ENCODE measurements at places on chromosomes 11 and 22. TPM values are rescaled to one million over a fixed set of nuclear protein-coding genes. Genes with fewer than 3 reads are reported as not detected.

DNA sequence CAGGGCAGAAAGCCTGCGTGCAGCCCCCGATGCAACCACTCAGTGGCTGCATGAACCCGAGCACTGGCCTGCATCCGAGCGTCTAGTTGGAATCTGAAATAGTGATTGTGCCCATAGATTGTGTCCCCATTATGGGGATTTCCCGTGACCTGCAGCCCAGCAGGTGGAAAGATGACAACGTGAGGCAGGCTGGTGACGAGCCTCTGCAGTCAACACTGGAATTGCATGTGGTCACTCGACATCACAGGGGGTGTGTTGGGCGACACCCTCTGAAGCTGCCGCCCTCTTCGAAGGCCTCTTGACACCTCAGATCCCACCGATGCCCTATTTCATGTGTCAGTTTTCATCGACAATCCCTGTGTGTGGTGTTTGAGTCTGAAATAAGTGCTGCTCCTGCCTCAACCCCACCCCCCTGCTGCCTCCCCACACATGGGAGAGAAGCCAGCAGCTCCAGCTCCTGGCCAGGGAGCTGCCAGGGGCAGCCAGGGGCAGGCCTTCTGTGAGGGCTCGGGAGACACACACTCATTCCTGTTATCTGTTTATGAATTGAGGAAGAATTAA is 172.0 kb upstream of the B3GAT1 start:
- DNase-seq = peak; percentile 9

DNA sequence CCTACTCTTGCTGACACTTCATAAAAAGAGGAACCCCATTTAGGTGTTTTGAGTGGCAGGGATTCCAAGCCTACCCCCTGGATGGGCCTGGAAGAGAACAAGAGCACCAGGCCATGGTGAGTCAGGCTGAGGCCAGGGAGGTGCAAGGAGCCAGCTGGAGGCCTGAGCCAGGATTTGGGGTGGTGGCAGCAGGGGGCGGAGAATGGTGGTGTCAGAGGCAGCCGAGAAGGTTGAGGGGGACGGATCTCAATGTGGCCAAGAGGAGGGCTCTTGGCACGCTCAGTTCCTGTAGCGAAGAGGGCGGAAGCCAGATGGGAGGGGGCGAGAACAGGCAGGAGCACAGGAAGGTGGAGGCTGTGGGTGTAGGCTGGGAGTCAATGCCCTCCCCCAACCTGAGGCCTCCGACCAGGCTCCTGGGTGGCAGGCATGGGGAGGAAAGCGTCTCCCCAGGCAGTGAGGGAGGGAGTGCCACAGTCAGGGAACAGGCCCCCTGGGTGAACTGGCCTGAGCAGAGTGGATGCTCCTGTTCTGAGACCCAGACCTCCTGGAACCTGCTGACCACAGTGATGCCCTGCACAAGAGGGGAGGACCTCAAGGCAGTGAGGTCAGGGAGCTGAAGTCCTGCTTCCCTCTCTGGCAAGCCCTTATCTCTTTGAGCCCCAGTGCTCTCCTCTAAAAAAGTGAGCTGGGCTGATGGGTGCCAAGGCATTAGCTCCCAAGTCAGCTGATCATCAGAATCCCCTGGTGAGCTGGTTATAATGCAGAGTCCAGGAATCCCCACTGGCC is 13.9 kb downstream of the RTN4RL2 start:
- DNase-seq = peak; percentile 70

DNA sequence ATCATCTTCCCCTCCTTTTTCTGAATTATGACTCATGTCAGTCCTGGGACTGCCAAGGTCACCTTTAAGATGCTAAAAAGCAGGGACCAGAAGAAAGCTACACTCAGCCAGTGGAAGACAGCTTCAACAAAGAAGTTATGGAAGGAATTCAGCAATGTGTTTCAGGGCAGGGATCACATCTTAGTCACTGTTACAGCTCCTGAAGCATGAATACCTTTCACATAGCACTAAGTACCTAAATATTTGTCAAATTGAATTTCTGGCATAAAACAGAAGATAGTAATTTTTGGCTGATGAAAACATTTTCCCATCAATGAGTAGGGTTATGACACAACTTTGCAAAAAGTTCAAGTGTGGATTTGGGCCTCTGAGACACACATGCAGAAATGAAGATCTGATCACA is 5.2 kb downstream of the DDB1 start:
- no peak for DNase-seq

- DNase-seq = no peak
Observed at GRCh38 chr22:24053481-24054226, 42.5 kb downstream of the CABIN1 start.

GRCh38 chr11:119550053-119550752 is 127.2 kb upstream of the THY1 start:
- no peak for DNase-seq

DNA sequence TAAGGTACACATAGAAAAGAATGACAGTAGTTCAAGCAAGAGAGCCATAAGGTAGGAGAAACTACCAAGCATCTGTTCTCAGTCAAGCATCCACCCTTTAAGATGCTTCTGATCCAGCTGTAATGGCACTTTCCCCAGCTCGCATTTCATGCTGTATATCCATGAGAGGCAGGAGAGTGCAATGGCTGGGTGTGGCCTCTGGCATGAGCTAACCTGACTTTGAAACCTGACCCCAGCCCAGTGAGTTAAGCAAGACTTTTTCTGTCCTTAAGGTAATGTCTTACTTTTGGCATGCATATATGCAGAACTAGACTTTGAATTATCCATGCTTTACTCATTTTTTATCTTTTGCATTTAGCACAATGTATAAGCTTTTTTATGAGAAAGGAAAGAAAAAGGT is 79.8 kb upstream of the CNTN5 start:
- no peak for DNase-seq

DNA sequence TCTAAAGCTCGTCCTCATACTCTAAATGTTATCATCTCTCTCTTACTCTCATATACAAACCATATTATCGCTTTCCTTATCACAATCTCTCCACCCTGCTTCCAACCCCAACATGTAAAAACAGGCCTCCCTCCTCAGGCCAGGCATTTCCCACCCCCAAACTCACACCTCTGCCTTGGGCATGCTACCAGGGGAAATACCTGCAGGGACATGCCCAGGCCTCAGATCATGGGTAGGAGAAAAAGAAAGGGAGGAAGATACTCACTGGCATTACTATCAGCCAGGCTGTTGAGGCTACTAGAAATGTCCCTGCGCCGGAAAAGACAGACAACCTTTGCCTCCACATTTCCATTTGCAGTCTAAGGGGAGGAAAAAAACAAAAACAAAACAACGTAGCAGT is 1.8 kb downstream of the MTA2 start:
- peak; percentile 15 for DNase-seq

The NCR3LG1 gene
- total RNA-seq = 10.1 TPM

The PDGFB gene
- total RNA-seq = 0.28 TPM

GRCh38 chr11:27926981-27927481 is 180.9 kb downstream of the KIF18A start:
- DNase-seq = no peak

DNA sequence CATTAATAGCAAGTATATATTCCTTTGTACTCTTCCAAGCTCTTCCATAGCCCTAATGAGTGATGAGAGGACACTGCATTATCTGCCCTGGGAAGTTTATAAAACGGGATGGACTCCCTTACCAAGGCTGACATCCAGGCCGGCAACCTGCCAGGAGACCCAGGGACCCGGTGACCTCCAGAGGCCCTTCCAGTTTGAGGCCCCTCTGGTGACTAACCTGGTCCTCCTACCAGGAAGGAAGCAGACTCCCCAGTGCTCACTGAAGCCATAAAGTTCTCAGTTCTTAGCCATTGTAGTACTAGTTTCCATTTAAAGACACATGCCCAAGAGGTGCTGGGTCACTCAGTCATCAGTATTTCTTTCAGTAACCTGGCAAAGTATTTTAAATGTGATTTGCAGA is 345.4 kb downstream of the TENM4 start:
- DNase-seq = no peak

DNA sequence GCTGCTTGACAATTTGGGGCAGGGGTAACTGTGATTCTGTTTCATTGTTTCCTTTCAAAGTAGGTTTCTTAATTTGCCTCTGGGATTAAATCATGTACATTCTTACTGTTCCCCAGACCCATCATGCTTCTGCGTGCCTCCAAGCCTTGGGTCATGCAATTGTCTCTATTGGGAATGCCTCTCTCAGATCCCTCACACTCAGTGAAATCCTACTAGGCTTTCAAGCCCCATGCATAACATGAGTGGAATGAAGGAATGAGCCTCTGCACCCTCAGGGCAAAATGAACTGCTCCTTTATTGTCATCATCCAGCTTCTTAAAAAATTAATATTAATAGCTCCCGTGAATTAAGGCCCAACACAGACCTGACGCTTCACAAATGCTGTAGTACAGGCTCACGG is 381.7 kb downstream of the TENM4 start:
- no peak for DNase-seq

DNA sequence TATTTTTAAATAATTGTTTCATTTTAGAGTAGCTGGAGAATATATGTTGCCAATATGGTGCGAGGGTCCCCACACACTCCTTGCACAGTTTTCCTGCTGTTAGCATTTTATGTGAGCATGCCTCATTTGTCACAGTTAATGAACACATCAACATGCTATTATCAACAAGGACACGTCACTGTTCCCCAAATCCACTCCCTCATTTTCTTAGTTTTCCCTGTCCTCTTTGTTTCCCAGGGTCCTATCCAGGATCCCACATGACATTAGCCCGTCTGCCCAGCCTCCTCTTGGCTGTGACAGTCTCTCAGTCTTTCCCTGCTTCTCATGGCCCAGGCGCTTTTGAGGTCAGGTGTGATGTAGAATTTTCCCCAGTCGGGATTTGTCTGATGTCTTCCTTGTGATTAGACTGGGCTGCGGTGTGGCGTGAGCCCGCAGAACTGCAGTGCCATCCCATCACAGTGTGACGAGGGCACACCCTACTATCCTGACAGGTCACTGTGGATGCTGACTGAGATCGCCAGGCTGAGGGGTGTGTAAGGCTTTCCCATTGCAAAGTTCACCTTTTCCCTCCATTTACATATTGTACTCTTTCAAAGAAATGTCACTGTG is 450.6 kb upstream of the B3GAT1 start:
- no peak for DNase-seq

Data from natural killer cell (primary cell).